ENCODE measurements at places on chromosomes 7 and 10. TPM values are rescaled to one million over a fixed set of nuclear protein-coding genes. Genes with fewer than 3 reads are reported as not detected.
A peak's percentile ranks its signal among the peaks of the same experiment; 100 is the strongest.

DNA sequence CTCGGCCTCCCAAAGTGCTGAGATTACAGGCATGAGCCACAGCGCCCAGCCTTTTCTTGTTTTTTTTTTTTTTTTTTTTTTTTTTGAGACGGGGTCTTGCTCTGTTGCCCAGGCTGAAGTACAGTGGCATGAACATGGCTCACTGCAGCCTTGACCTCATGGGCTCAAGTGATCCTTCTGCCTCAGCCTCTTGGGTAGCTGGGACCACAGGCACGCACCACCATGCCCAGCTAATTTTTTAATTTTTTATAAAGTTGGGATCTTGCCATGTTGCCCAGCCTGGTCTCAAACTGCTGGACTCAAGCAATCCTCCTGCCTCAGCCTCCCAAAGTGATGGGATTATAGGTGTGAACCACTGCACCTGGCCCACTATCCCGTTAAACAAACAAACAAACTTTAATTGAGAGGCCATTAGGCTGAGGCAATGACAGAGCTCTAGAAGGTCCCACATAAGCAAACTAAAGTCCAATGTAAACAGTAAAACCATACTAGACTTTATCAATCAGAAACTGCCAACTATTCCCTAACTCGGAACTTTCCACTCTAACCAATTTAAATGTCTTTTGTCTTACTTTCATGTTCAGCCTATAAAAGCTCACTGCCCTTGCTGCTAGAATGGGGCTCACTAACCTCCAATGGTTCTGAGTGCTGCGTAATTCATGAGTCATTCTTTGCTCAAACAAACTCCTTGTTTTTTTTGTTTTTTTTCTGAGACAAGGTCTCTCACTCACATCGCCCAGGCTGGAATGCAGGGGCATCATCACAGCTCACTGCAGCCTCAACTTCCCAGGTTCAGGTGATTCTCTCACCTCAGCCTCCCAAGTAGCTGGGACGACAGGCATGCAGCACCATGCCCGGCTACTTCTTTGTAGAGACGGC, 1.9 kb downstream of the DHX32 start:
- no peak for DNase-seq

DNA sequence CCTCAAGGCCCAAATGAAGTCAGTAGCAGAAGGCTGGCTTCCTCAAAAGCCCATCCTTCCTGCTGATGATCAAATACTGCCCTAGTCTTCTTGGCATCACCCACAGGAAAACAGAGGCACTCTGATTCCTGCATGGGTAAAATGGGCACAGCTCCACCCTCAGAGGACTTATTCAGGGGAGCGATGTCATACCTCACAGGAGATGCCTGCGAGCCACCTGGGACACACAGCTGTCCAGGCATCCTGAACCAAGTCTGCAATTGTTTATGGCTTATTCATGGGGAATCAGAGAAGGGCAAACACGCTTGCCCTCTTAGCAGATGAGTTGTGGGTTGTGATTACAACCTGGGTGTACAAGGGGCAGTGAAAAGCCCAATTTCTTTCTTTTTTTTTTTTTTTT, 22.0 kb upstream of the LMTK2 start:
- no peak for DNase-seq

- DNase-seq, result no peak
Observed at GRCh38 chr10:56831681-56832080, 470.6 kb upstream of the ZWINT start.

DNA sequence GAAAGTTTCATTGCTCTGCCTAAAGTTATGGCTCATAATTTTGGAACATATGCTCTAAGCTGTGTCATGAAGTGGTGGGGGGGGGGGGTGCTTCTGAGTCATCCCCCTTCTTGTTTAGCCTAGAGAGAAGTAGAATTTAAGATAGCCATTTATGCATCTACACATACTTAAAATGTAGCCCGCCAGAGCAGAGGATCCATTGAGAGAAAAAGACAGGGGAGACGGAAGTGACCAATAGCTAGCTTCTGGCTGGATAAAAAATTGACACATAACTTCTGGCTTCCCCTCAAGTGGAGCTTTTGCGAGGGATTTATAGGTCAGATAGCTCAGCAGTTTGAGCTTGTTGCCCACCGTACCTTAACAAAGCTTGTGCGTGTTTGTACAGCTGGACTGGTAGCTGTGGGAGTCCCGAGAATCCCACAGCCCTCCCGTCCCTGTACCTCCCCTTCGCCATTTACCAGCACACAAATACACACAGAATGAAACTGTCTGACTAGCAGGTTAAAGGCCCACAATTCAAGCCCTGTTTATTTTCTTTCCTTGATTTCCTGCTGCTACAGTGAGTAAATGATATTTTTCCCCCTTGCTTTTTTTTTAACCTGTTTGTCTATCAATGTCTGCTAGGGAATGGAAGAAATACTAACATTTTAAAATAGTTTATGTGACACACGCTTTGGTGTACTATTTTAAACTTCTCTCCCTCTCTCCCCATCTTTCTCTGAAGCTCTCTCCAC, 232.6 kb upstream of the FERD3L start:
- DNase-seq, result peak; percentile 28

- no peak for DNase-seq
Observed at GRCh38 chr7:36459236-36459960, 69.7 kb downstream of the ANLN start.

DNA sequence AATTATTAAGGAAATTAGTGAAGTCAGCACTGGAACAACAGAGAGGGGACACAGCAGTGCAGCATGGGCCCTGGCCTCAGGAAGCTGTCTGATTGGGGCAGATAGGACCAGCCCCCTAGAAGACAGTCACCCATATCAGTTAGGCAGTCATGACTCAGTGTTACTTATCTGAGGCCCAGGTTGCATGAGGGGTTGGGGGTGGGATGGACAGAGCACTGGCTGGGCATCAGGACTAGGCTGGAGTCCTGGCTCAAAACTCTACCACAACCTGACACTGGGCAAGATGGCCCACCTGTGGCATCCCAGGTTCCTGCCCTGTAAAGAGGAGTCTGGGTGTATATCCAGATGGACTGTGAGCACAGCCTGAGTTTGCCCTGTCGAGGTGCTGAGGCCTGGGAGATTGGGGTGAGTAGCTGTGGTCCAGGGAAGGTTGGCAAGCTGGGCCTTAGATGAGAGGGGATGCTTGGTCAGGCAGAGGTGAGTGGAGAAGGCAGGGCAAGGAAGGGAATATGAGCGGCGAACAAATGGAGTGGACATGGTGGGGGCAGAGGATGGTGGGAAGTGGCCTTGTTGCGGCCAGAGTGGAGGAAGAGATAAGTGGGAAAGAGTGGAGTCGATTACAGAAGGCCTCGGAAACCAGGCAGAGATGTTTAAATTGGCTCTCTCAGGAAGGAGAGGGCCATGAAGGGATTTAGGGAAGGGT, 37.5 kb downstream of the HK1 start:
- no peak for DNase-seq

GRCh38 chr7:94301024-94301586, 93.6 kb upstream of the COL1A2 start:
- no peak for DNase-seq

- DNase-seq, result no peak
Observed at GRCh38 chr7:69412331-69413146, 185.7 kb upstream of the AUTS2 start.

DNA sequence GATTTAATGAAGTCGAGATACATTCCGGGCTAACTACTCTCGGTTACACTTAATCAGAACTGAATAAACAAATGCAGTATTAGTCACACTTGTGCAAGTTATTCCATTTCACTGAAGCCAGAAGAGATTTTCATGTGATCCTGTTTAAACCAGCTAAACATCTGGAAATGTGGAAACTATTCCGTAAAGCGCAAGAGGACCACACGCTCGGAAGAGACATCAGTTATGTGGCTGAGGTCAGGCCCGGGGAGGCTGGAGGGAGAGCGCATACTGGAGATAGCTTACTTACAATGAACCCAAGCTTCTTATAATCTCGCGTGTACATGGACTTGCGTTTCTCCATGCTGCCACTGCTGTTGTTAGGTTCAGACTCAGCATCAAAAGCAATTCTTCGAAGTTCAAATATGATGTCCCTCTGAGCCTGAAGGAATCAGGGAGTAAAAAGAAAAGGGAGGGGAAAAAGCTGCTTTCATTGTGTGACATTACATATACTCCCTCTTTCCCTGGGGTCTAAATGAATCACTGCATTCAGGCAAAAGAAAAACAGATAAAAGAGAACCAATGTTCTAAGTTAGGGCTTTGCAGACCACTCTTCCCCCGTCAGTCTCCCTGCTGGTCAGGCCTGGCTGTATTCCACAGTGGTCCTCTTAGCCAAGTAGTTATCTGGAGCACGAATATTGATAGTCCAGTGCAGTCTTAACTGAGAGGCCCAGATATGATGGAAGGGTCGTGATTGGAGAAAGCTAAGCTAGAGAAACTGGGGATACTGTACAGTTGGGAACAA, 237.4 kb downstream of the ELMO1 start:
- peak; percentile 87 for DNase-seq

DNA sequence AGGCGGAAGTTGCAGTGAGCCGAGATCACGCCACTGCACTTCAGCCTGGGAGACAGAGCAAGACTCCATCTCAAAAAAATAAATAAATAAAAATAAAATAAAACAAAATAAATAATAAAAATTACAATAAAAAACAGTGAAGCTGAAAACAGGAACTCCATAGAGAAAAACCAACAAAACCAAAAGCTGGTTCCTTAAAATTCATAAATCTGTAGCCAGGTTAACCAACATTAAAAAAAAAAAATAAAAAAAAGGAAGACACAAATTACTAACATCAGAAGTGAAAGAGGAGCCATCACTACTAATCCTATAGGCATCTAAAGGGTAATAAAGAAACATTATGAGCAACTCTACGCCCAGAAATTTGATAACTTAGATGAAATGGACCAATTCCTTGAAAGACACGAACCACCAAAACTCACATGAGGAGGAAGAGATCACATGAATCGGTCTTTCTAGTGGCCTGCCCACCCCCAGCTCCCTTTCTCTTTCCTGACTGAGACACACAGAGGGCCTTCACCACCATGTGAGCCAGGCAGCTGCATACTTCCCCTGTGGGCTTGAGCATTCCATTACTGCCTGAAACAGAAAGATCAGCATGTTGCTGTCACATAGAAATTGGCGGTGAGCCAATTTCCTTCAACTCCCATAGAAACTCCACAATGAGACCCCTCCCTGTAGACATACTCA, 208.7 kb downstream of the MAD1L1 start:
- DNase-seq, result no peak

DNA sequence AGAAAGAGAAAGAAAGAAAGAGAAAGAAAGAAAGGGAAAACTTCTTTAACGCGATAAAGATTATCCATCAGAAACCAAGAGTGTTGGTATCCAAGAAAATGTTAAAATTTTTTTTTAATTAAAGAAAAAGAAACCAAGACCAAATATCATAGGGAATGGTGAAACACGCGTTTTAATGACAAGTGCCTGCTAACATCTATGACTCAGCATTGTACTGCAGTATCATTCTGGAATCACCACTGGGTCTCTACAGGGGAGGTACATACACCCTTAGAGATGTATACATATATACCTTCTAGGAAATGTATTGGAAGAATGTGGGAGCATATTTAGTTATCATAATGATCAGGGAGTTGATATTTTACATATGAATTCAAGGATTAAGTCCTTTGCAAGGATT, 32.1 kb upstream of the PIK3AP1 start:
- DNase-seq, result no peak

The PANK1 gene
- 4.6 TPM for polyA plus RNA-seq

The PPP1R17 gene
- polyA plus RNA-seq, result 0.46 TPM

All from brain (organoid and tissue), 16 donors.